ENCODE measurements at places on chromosomes 16 and 17. TPM values are rescaled to one million over a fixed set of nuclear protein-coding genes. Genes with fewer than 3 reads are reported as not detected.

DNA sequence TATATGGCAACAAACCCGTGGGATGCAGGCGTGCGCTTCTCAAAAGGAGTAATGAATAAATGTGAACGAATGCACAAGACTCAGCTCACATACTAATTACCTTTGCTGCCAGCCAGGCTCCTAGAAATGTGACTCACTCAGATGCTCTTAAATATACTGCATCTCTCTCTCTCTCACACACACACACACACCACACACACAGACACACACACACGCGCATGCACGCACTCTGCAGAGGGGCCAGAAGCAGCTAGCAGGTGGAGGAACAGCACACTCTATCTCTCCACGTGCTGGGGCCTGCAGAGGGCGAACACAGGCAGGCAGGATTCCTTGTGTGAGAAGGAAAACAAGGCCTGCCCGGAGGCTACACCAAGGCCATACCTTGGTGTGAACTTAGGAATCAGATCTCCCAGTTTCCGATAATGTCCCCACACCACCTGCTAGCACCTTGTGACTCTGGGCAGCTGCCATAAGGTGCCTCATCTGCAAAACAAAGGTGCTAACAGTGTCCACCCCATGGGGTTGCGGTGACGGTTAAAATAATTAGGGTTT is 5.3 kb downstream of the GPRC5B start:
- peak; percentile 35 for DNase-seq
- no peak overlapping the region for H3K4me3 ChIP-seq
- peak overlapping the region; percentile 3 for H3K27ac ChIP-seq
- H3K27me3 ChIP-seq: no peaks in the 10 kb centered on the region

DNA sequence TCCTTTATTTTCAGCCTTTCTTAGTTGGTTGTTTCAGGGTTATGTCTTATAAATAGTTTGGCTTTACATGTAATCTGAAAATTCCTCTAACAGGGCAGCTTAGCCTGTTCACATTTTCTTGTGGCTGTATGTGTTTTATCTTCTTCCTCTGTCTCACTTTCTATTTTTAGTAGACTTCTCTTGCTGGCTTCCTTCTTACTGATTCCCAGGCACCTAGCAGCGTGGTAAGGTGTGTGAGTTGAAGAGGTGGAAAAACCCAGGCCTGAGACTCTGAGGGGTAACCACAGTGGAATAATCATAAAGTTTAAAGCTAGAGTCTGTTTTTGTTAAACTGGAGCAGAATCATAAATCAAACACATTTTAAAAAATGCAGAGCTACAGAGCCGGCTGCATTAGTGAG is 190.9 kb downstream of the LGALS9B start:
- no peaks in the 10 kb centered on the region for H3K4me1 ChIP-seq
- H3K4me3 ChIP-seq: no peak overlapping the region
- DNase-seq: no peak
- H3K27me3 ChIP-seq: no peaks in the 10 kb centered on the region
- no peak overlapping the region for H3K27ac ChIP-seq
- peaks cover 15% of the 10 kb centered on the region for H3K36me3 ChIP-seq

DNA sequence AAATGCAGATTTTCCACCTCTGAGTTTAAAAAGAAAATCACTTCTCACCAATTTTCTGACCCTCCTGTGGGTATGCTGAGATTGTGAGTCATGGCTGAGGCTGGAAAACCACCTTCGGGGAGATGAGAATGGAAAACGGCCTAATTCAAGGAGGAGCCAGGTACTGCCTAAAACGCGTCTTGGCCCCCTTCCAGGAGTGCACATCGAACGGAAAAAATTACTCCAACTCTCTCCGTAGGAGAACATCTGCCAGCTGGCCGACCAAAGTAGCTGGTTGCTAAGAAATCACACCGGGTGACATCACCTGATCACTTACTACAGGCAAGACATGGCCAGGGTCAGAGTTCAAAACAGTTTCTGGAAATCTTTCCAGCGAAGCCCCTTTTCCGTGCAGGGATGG is 107.6 kb downstream of the ZNF423 start:
- H3K27me3 ChIP-seq: peaks cover 100% of the 10 kb centered on the region
- H3K4me3 ChIP-seq: no peak overlapping the region
- no peak overlapping the region for H3K27ac ChIP-seq
- H3K4me1 ChIP-seq: no peaks in the 10 kb centered on the region
- H3K36me3 ChIP-seq: no peaks in the 10 kb centered on the region

DNA sequence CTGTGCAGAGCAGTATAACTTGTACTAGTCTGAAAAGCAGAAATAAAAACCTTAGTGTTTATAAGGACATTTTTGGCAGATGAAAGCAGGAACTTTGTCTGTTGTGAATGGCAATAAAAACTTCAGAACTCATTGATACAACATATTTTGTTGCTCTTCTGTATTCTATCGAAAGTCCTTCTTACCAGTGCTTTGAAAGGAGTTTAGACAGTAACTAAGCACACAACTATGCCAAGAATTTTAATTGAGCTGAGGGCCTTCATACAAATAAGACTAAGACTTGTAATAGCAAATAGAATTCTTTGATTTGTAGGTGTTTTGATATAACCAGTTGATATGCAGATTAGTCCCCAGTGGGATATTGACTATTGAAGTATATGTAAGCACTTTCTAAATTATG is 308.4 kb downstream of the ZFHX3 start:
- no peaks in the 10 kb centered on the region for H3K4me1 ChIP-seq
- H3K27ac ChIP-seq: no peak overlapping the region
- H3K36me3 ChIP-seq: no peaks in the 10 kb centered on the region
- no peak overlapping the region for H3K4me3 ChIP-seq

DNA sequence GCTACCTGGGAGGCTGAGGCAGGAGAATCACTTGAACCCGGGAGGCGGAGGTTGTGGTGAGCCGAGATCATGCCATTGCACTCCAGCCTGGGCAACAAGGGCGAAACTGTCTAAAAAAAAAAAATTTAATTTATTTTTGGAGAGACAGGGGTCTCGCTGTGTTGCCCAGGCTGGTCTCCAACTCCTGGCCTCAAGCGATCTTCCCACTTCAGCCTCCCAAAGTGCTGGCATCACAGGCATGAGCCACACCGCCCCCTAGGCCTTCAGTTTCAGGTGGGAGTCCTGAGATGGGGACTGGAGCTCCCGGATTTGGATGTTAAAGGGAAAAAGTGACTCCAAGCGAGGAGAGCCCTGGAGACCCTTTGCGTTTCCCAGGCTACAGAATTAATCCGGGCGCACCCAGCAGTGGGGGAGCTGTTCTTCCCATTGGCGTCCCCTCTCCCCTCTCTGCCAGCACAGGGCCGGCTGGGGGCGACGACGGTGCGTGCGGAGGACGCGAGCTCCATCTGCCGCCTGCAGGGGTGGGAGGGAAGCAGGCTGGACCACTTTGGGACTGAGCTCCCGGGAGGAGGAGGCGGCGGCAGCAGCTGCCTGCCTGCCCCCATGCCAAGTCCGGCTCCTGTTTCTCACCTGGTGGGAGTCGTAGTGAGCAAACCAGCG is 49.3 kb upstream of the USP7 start:
- no peaks in the 10 kb centered on the region for H3K36me3 ChIP-seq
- no peaks in the 10 kb centered on the region for H3K27me3 ChIP-seq
- no peak overlapping the region for H3K4me3 ChIP-seq
- no peaks in the 10 kb centered on the region for H3K4me1 ChIP-seq
- no peak overlapping the region for H3K27ac ChIP-seq

DNA sequence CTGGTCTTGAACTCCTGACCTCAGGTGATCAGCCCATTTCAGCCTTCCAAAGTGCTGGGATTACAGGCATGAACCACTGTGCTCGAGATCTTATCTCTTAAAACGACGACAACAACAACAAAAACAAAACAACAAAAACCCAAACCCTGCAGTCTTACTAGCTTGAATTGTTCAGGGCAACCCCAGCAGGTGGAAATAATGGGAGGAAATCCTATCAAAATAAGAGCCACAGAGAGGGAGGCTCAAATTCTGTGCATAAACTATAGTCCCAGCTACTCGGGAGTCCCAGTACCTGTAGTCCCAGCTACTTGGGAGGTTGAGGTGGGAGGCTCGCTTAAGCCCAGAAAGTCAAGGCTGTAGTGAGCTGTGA is 16.5 kb upstream of the ATP6V0A1 start:
- no peak overlapping the region for H3K27ac ChIP-seq
- H3K36me3 ChIP-seq: no peaks in the 10 kb centered on the region
- H3K4me1 ChIP-seq: peaks cover 13% of the 10 kb centered on the region
- no peaks in the 10 kb centered on the region for H3K27me3 ChIP-seq
- DNase-seq: no peak

CCDC200 gene
- not detected for total RNA-seq
